Stimulated activated CD4-positive, alpha-beta T cell treated with anti-CD3 and anti-CD28 coated beads, Interleukin-2, amount 100 ng/mL, for 24 hours (primary cell): ENCODE measurements at places on chromosomes 1 and 21.

DNA sequence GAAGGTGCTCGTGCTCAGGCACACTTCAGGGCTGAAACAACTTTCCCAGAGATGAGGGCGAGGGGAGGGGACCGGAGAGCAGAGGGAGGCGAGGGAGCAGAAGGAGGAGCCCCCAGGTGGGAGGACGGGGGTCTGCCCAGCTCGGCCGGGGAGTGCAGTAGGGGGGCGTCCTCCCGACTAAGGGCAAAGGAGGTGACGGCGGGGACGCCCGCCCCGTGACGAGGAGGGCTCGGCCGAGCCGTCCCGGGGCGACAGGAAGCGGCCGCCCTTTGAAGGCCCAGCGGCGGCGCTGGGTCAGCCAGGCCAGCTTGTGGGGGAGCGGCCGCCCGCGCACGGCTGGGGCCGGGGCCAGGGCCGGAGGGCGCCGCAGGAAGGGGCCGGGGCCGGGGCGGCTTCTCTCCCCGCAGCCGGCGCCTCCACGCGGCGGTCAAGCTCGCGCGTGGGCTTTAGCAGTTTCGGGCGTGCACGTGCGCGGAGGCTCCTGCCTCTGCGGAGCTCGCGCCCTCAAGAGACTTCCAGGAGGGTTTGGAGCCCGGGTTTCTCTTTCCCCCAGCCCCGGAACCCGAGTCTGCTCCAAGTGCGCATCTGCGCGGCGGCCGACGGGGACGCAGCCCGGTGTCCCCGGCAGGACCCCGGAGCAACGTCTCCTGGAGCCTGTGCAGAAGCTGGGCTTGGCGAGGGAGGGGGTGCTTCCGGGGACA, 100.8 kb upstream of the SLC45A1 start:
- DNase-seq = peak; percentile 37

DNA sequence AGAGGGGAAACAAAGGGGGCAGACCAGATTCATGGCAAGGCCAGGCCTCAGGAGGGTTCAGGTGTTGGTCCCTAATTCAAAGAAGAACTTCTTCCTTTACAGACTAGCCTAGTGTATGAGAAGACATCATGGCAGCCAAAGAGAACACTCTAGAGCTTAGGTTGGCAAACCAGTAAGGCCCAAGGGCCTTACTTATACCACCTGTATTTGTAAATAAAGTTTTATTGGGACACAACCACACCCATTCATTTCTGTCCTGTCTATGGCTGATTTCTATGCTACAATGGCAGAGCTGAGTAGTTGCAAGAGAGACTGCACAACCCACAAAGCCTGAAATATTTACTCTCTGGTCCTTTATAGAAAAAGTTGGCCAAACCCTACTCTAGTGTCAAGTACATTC, 42.3 kb downstream of the SSBP3 start:
- no peak for DNase-seq

DNA sequence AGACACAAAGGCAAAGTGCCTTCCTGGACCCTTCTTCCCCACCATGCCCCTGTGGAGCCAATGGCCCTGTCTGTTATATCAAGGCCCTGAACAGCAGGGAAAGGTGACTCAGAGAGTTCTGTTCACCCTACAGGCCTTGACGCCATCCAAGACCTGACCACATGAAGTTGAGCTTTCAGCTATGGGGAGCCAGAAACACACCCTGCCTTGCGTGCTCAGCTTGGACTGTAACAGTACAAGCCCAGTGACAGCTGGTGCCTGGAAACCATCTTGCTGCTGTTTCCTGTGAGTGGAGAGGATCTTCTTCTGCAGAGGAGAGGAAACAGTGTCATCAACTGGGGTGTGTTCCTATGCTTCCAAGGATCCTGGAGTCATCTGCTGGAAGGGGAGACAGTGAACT, 165.0 kb upstream of the IRF2BP2 start:
- DNase-seq = no peak

- DNase-seq = no peak
Observed at GRCh38 chr1:199311478-199312262, 672.8 kb downstream of the PTPRC start.

DNA sequence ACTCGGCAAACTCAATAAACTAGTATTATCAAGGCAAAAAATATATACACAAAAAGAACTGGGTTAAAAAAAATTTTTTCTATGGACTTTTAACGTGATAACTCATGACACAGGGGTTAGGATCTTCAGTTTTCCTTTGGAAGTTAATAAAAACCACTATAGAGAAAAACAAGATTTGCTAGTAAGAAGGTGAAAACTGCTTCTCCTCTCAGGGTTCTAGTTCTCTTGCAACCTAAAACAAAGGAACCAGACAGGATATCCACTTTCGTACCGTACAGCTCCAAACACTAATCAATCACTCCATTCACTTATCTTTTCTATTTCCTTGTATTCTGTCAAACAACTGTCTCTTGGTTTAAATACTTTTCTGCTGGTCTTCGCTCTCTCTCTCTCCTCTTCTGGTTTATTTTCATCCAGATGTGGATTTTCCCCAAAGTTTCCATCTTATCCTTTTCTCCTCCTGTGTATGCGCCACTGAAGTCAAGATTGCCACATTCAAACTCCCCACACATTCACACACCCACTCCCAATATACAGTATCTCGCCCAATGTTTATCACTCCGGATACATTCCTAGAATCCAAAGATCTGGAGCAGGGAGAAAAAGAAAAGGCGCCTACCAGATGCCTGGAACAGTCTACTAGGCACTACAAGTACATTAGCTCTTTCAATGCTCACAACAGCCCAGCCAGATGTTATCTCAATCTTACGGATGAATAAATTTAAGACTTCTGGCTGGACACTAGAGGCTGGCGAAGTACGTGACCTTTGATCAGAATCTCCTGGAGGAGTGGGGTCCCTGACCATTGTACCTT, 775 bp upstream of the PRPF38B start:
- DNase-seq = no peak

DNA sequence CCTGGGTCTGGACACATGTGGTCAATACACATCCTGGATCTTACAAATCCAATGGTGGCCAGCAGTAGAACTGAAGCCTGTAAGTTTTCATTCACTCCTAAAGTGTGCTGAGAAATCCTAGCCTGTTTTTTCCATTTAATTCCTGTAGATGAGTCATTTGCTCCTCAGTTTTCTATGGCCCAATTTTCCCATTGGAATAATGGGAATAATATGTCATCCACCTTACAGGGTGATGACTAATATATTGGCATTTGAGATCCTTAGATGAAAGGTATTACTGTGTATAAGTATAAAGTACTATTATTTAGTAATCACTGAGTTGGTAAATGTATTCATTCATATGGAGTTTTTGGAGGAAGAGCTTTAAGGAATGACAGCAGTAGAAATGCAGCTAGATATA, 89.7 kb upstream of the ADAR start:
- no peak for DNase-seq

GRCh38 chr1:78247079-78247478, 201.3 kb downstream of the GIPC2 start:
- DNase-seq = no peak

DNA sequence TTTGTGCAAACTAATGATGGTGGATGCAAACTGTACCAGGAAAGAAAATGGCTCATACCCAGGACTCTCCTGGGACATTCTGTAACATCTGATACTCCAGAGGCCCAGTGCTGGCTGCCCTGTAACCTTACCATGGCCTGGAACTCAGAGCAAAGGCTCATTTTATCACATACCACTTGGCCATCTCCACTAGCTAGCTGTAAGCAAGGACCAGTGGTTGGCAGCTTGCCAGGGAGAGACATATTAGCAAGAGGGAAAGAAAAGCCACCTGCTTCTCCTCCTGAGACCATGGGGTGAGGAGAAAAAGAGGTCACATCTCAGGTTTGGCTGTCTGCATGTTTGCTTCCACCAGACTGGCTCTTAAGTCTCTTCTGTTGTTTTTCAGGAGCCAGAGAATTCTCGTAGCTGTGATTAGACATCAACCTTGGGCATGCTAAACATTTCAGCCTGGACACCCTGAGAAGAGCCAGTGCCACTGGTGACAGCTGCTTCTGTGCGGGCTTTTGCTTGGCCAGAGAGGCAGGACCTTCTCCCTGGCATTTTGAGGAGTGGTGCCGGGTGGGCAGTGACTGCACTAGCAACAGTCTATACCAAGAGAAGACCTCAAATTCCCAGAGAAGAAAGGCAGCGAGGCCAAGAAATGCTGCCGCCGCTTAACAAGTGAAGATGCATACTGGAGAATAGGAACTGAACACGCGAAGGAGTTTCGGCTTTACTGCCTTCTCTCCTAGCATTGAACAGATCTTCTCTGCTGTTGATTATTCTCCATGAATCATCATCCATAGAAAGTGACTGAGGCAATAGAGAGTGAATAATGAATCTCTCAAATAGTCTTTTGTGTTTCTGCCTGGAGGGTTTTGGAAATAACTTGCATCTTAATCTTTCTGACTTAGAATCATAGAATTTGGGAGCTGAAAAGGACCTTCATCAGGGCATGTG, 6.7 kb upstream of the INKA2 start:
- DNase-seq = peak; percentile 14

DNA sequence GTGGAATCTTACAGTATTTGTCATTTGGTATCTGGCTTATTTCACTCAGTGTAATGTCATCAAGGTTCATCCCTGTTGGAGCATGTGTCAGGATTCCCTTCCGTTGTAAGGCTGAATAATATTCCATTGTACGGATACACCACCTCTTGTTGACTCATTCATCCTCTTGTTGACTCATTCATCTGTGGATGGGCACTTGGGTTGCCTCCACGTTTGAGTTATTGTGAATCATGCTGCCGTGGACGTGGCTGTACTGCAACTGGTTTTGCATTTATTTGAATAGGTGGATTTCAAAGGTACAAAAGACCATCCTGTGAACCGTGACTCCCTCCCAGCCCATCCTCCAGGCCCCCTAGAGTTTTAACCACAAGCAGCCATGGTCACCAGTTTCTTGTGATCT, 11.9 kb upstream of the TCP10L start:
- no peak for DNase-seq

GRCh38 chr1:165697491-165697880, 876 bp downstream of the ALDH9A1 start:
- DNase-seq = no peak
